ENCODE measurements at places on chromosomes 6 and 20.

DNA sequence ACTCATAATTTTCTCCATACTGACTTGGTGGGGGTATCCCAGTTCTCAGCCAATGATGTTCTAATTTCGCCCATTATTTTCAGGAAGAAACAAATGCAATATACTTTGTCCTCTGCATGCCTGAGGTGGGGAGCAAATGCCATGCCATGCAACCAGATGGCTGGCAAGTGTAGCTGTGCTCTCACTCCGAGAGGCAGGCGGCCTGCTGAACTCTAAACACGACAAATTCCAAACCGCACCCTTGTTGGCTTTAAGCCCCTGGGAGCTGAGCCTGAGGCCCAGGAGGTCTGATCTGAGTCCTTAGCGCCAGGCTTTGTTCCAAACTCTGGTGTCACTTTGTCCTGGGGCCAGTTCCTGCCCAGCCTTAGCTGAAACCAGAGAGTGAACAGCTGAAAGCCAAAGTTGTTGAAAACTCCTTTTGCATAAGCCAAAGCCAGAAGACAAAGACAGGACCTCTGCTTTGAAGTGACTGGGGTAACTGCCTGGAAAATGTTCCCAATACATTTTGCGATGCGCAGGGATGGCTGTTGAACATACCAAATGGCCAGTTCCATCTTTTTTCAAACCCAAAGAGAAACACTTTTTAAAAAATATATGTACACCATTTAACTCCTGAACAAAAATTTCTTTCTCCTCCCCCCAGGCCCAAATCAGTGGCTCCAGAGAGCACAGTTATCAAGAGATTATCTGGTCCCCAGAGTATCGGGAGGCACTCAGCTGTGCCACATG is 46.2 kb downstream of the TTI1 start:
- DNase-seq: peak; percentile 39

DNA sequence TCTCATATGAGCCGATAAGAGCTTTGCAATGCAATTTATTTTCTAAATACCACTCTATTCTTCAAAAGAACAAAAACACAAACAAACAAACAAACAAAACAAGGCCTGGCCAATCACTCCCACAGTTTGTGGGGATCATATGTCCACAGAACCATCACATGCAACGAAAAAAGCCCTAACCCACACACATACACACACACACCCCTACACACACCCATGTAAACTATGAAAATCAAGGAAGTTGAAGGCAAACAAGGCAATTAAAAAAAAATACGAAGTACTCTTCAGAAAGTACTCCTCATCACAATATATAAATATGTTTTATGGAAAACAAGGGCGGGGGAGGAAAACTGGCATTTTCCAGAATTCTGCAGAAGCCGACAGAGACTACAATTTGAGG is 66.2 kb upstream of the PTGIS start:
- DNase-seq: no peak

DNA sequence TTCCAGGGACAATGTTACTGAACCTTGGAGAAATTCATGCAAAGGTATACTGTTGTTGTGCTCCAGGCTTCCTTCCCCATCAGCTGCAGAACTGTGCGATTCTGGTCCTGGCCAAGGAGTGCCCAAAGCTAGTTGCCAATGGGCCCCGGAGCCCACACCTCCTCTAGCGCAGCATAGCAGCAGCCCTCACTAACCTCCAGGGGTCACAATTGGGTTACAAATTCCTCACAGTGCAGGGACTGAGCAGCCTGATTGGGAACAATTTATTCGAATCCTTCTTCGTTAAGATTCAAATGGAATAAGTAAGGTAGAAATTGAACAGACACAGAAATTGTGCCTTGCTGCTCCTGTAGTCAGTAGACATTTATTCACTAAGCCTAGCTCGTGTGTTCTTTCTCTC is 284.9 kb downstream of the PRKN start:
- no peak for DNase-seq

GRCh38 chr6:16979677-16980370 is 122.0 kb upstream of the STMND1 start:
- no peak for DNase-seq

GRCh38 chr6:130716466-130716865 is 110.7 kb upstream of the SMLR1 start:
- DNase-seq: no peak

- peak; percentile 75 for DNase-seq
These were observed 170.6 kb downstream of the LY86 start for GRCh38 chr6:6758915-6759654.

- no peak for DNase-seq
These were observed 38.9 kb upstream of the SMIM8 start for GRCh38 chr6:87283461-87283860.

- no peak for DNase-seq
These were observed 15.4 kb downstream of the SOD2 start for GRCh38 chr6:159677506-159678165.

DNA sequence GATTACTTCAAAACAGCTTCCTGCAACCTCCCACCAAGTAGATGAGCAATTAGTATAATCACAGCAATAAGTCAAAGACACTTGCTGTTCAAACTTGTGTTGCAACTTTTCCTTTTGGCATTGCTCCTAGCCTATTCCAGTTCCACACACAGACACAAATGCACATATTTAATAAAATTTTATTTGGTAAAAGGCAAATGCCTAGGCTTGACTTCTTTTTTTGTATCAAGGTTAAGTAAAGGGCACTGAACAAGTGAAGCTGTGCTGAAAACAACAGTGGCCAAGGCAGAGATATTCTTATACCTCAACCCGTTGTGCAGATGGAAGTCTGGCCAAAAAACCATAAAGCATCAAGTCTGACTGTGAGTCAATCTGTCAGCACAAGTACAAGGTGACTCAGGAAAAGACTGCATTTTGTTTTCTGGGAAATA is 708.4 kb upstream of the CITED2 start:
- peak; percentile 86 for DNase-seq

DNA sequence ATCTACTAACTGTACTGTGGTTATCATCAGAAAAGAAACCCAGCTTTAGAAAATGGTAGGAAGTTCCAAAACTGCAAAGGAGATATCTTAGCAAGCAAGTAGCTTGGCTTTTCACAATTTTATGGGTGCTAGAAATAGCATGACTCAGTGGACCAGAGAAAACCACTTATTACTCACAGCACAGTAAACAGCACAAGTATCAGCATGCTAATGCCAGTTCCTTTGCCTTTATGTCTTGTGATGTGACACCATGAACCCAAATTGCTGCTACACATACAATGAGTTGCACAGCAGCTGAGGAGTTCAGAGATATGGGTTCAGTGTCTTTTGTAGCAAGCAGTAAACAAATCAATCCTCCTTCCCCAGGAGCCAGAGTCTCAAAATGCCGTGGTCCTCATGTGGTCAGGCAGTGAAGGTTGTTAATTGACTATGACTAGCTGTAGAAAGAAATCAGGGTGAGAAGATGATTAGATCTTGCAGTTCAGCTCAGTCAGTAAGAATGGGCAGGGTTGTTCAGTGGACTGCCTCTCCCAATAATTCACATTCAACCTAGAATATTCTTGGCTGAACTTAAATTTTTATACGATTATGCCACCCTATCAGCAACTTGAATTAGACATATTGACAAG is 73.3 kb downstream of the OPRM1 start:
- no peak for DNase-seq

- DNase-seq: peak; percentile 62
These were observed 10.5 kb upstream of the FAM83C start for GRCh38 chr20:35302421-35303335.

DNA sequence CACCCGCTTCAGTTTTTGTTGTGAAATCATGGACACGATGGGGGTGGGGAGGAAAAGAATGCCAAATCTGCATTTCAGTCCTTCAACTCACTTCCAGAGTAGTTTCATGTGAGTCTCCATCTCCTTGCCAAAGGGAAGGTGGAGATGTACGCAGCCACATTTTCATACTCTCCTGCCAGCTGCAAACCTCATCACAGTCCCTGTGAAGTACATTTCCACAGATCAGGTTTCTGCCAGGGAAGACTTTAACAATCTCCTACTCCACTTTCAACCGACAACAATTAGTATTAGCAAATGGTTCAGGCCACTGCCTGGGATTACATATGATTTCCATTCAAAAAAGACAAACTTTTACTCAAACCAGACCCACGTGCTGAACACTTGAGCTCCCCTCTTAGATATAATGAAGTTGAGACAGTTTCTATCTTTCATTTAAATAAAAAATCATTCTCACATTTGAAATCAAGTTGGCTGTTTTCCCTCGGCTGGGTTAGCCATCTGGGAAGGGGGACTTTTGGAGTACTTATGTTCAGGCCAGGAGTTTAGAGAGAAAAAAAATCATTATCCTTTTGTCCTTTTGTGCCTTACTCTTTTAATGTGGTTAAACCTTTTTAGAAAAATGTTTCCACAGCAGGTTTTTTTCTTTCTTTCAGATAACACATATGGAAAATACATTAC is 51.0 kb upstream of the CEP162 start:
- peak; percentile 54 for DNase-seq

DNA sequence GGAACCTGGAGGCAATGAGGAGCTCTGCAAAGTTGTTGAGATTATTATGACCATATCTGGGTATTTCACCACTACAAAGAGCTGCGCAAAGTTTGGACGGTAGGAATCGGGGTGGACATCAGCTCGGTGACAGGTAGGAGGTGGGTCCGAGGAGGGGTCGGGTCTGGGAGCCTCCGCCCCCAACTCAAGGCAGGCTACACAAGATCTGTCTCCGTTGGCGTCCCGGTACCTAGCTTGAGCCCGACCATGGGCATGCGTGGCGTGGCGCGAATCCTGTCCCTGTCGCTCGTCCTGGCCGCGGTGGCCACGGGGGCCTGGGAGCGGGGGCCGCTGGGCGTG is 40.2 kb upstream of the ZNFX1 start:
- no peak for DNase-seq

- no peak for DNase-seq
These were observed 114.2 kb downstream of the SOX4 start for GRCh38 chr6:21707524-21708319.

DNA sequence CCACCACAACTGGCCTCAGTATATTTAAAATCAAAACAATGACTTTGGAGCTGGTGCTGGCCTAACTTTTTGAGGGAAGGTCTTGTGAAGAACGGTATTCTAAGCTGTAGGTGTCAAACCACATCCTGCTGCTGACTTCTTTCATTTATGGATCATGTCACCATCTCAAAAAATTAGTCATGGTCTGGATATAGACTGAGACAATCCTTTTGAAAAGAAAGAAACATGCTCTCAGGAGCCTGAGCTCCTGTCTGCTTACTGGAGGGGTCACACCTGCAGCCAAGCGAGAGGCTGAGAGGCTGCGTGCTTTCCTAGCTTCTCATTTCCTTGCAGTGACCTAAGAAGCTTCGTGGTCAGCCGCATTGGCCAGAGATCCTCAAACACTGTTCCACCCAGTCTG is 55.2 kb downstream of the TIAM2 start:
- DNase-seq: peak; percentile 61

DNA sequence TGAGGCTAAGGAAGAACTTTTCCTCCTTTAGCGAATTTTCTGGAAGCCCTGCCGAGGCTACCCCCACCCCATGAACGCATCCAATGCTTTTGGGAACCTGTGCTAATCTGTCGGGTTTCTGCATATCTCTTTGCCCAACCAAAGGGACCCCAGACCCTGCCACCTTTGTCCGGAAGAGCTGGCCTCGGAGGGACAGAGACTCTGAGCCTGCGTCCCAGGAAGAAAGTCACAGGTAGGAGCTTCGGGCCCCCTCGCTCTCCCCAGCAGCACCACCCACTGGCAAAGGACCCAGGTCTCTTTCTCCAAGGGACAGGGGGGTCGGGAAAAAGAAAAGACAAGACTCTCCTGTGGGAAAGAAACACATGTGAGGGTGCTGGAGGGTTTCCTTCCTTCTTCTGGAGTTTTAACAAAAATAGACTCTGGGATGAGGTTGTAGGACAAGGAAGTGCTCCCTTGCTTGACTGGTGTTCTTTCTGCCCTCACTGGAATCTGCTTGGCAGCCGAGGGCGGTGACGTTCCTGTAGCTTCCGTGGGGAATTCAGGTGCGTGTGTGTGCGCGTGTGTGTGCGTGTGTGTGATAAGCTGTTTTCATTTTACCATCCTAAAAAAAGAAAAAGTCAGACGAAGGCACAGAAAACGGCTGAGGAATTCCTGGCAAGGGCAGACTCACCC is 16.3 kb upstream of the FOXC1 start:
- no peak for DNase-seq

GRCh38 chr20:50395914-50396488 is 114.2 kb upstream of the PTPN1 start:
- DNase-seq: no peak

- no peak for DNase-seq
These were observed 131.2 kb upstream of the THEMIS start for GRCh38 chr6:128032042-128032441.

GRCh38 chr6:147825848-147826247 is 317.4 kb downstream of the SAMD5 start:
- no peak for DNase-seq

DNA sequence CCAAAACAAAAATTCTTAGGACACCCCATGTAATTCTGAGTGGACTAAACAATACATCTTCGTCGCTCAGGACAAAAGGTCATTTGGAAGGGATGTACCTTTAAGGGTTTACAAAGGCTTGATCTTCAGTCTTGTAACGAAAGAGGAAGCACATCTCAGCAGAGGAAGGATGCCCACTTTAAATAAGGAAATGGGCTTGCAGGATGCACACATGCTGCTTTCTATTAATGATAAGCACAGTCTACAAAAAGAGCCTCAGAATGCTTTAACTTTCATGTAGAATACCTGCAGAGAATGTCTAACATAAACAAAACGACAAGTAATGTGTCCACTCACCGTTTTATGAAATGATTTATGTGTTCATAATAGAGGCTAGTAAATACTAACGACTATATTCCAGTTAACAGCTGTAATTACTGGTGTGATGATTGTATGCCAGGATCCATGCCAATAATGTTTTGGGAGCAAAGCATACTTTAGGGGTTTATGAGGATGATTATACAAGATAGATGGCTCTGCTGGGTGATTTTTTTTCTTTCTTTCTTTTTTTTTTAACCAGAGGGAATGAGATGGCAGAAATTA is 216.9 kb downstream of the GMDS start:
- no peak for DNase-seq

GRCh38 chr6:68967549-68968300 is 332.6 kb downstream of the ADGRB3 start:
- peak; percentile 64 for DNase-seq

DNA sequence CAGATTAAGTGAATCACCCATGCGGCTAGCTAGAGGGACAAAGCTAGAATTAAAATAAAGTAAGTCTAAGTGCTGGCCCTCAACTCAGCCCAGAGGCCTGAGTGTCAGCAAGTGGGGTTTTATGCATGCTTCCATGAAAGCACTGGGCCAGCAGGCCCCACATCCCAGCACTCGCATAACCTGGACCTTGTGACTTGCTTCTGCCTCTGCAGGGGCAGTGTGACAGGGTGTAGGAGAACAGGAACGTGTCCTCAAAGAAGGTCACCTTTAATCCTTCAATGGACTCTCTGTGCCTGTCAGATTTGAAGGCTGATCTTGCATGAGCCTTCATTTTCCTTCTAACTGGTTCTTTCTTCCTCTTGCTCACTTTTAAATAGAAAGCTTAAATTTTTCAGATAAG is 183.4 kb downstream of the ALDH8A1 start:
- no peak for DNase-seq
